ENCODE measurements at places on chromosomes 16 and 17.

- DNase-seq = no peak
Observed at GRCh38 chr17:69909389-69909788, 165.6 kb upstream of the KCNJ16 start.

- no peak for DNase-seq
Observed at GRCh38 chr16:14360326-14361037, 269.6 kb downstream of the PARN start.

- no peak for DNase-seq
Observed at GRCh38 chr16:80611930-80612327, 71.1 kb downstream of the DYNLRB2 start.

DNA sequence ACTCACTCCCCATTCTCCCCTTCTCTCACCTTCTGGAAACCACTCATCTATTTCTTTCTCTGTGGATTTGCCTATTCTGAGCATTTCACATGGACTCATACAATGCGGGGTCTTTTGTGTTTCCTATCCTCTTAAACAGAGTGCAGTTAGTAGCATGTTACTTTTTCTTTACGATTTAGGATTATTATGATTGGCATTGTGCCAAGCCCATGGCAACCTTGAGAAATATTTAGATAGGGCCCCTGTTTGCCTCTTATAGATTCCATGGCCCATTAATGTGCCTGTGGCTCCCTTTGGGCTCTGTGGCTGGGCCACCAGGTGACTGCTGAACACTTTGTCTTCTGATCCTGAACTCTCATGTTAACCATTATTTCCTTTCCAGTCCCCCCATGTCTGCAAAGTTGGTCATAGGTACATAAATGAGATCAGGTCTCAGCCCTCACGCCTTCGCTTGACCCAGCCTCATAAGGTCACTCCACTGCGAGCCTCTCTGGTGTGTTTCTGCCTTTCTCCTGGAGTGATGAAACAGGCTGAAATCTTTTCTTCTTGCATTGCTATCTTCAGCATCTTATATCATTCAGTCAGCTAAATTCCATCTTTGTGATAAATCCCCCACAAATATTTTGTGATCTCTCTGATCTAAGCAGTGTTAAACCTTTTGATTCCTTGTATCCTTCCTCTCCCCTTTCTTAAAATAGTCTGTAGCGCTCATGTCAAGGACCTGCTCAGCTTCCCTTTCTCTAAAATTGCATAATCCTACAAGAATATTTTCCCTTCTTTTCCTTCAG lies 44.0 kb downstream of the MYH3 start:
- no peak for DNase-seq

DNA sequence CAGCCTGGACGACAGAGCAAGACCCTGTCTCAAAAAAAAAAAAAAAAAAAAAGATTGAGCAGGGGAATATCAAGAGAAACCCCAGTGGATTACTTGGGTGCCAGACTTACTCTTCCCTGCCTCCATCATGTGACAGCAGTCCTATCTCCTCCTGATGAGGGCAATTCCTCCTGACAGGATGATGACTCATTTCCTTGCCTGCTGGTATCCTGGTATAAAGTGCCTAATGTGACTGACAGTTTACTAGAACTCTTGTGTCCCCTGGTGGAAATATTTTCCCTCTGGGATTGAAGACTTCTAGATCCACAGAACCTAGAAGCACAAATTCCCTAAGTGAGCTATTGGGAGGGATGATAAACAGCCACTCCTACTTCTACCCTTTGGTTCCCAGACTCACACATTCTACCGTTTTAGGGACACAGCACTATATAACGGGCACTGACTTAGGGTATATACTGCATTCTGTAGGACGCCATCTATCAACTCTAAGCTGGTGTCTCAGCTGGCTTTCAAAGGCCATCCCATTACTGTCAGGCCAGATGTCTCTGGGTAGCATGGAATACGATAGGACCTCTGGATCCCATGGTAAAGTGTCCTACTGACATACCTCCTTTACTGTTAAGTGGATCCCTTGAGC lies 114.6 kb upstream of the MED13 start:
- no peak for DNase-seq

DNA sequence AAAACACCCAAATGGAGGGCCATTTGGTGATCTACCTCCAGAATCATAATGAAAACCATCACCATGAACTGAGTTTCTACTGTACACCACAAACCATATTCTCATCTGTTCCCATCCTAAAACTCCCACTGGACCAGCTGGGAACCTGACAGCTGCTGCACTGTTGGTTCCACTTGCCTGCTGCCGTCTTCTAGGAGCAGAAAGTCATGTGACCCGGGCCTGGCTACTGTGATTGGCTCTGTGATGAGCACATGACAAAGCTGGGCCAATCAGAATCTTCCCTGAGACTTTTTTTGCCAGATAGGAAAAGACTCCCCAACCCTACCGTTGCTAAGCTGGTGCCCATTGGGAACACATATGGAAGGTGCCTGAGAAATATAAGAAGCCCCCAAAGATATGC lies 264.2 kb downstream of the MRTFB start:
- DNase-seq = no peak

Data from NCI-H1694 (cell line).